ENCODE measurements at places on chromosomes 1 and 21. TPM values are rescaled to one million over a fixed set of nuclear protein-coding genes. Genes with fewer than 3 reads are reported as not detected.

The TBX19 gene
- polyA plus RNA-seq: 1.3 TPM

GRCh38 chr1:43418858-43419257 is 29.2 kb downstream of the SZT2 start:
- DNase-seq: no peak

- DNase-seq: no peak
Observed at GRCh38 chr1:9035226-9035625, 9.0 kb upstream of the SLC2A7 start.

The BATF3 gene
- 2.3 TPM for polyA plus RNA-seq

- DNase-seq: no peak
Observed at GRCh38 chr1:100627936-100628335, 90.0 kb downstream of the GPR88 start.

- no peak for DNase-seq
Observed at GRCh38 chr21:17105932-17106331, 406.9 kb upstream of the CXADR start.
